ENCODE measurements at places on chromosomes 6 and 20. TPM values are rescaled to one million over a fixed set of nuclear protein-coding genes. Genes with fewer than 3 reads are reported as not detected.

Gene SLC22A7
- total RNA-seq = not detected

DNA sequence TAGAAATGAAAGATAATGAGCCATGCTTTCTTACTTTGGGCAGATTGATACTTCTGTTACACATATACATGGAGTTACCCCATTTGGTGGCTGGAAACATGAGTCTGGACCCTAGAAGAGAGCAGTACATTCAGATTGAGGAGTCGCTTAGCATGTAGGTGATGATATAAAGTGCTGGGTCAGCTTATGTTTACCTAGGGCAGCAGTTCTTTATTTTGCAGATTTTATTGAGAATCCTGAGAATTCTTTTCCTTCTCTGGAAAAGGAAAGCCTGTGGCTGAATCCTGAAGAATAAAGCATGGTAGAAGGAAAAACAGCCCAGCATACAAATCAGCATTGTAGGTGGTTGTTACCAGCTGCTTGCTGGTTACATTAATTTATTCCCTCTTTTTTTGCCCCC lies 91.2 kb downstream of the SMAP1 start:
- no peak for DNase-seq

Gene TULP1
- not detected for total RNA-seq

GRCh38 chr6:111812060-111813038 lies 60.9 kb downstream of the FYN start:
- no peak for DNase-seq

- DNase-seq = no peak
These were observed 94.3 kb downstream of the RAMACL start for GRCh38 chr6:166492092-166492741.

Gene CDSN
- total RNA-seq = not detected

DNA sequence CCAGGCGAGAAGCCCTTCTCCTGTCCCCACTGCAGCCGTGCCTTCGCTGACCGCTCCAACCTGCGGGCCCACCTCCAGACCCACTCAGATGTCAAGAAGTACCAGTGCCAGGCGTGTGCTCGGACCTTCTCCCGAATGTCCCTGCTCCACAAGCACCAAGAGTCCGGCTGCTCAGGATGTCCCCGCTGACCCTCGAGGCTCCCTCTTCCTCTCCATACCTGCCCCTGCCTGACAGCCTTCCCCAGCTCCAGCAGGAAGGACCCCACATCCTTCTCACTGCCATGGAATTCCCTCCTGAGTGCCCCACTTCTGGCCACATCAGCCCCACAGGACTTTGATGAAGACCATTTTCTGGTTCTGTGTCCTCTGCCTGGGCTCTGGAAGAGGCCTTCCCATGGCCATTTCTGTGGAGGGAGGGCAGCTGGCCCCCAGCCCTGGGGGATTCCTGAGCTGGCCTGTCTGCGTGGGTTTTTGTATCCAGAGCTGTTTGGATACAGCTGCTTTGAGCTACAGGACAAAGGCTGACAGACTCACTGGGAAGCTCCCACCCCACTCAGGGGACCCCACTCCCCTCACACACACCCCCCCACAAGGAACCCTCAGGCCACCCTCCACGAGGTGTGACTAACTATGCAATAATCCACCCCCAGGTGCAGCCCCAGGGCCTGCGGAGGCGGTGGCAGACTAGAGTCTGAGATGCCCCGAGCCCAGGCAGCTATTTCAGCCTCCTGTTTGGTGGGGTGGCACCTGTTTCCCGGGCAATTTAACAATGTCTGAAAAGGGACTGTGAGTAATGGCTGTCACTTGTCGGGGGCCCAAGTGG lies 5.3 kb downstream of the SNAI1 start:
- DNase-seq = no peak

DNA sequence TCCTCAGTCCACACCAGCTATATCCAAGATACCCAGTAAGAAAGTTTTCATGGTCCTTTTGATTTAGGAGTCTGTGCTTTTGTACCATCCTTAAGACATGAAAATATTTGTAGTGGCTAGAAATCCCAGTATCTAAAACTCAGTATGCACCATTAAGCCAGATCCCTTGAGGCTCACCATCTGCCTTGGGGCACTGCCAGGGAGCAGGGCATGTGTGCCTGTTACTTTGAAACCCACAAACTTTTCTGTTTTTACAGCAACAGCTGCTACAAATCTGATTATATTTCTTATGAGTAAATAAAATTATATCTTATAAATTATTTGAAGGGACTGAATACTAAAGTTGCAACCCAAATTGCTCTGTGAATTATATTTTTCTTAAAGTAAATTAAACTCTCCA lies 290.5 kb upstream of the MANEA start:
- no peak for DNase-seq

DNA sequence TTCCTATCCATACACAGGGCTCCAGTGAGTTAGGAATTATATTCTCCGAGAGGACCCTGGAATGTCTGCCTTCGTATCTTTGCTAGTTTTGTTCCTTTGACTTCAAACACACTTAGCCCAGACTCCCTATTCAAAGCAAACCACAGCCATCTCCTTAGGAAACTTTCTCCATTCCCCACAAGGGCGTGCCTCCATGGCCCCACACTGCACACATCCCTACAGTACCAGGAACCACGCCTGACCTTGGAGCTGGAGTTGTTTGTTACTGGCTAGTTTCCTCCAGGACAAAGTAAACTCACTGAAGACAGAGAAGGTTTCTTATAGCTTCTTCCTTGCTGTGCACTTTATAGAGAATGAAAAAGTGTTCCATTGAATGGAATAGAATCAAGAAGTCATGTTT lies 412.8 kb upstream of the AGPAT4 start:
- no peak for DNase-seq

DNA sequence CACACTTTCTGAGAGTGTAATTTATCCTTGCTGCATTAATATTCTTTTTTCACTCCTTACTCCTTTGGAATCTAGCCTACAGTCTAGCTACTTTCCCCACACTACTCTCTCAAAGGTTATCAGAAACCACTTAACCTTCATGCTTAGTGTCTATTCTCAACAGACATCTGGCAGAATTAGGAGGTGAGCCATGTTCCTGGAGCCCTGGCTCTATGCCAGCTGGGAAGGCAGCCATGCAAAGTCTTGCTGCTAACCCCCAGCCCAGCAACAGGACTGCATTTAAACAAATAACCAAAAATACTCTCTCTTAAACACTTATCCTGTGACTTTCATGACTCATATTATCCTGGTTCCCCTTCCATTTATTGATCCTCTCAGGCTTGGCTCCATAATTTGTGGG lies 260.2 kb downstream of the BCKDHB start:
- peak; percentile 55 for DNase-seq

DNA sequence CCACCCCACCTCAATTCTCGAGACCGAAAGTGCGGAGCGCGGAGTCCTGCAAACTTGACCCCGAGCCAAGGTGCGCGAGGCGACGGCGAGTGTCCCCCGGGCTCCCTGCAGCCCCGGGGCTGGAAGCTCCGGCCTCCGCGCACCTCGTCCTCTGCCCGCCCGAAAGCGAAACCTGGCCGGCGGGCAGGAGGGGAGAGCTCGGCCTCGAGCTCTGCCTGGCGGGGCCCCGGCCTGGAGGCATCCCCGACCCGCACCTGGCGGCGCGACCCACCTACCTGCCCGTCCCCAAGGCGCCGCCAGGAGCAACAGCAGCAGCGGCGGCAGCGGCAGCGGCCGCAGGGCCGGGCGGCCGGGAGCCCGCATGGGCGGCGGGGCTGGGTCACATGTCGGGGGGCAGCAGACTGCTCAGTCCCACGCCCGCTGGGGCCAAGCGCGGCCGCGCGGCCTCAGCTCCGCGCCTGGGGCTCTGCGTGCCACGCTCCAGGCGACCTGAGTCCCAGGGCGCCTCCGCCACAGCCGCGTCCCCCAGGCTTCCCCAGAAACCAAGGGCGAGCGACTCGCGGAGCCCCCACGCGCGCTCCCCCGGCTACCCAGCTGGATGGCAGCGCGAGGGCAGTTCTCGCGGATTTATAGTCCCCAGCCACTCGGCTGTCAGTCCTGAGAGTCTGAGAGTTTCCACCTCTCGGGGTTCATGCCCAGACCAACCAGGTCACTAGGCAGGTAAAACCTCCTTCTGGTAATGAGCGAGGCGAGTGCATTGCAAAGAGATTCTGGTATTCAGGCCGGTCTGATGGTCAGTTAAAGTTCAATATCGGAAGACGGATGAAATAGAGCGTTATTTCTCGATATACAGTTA lies at the start of gene IL20RA:
TSS of gene IL20RA (minus strand) at position 600 of the 856 bp plus-strand sequence. CDS start at position 363, 237 bp downstream.
- peak; percentile 20 for DNase-seq

- no peak for DNase-seq
These were observed 41.0 kb downstream of the SAMD5 start for GRCh38 chr6:147549531-147549930.

GRCh38 chr20:4074877-4075455 lies 59.6 kb upstream of the RNF24 start:
- no peak for DNase-seq

Gene SLA2
- not detected for total RNA-seq

DNA sequence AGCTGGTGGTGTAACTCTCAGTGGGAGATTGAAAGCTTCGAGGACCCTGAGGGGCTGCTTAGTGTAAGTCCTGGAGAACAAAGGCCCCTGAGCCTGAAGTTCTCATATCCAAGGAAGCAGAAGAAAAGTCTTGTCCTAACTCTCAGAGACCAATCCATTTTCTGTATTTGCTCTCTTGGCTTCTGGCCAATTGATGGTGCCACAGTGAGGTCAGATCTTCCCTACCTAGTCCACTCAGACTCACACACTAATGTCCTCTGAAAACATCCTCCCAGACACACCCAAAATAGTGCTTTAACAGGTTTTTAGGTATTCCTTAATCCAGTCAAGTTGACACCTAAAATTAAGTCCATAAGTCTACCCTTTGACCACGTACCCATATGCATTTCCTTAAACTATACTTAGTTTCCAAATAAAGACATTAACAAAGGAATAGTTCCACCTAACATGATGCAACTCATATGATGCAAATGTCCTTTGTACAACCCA lies 29.4 kb downstream of the ZNF292 start:
- no peak for DNase-seq

DNA sequence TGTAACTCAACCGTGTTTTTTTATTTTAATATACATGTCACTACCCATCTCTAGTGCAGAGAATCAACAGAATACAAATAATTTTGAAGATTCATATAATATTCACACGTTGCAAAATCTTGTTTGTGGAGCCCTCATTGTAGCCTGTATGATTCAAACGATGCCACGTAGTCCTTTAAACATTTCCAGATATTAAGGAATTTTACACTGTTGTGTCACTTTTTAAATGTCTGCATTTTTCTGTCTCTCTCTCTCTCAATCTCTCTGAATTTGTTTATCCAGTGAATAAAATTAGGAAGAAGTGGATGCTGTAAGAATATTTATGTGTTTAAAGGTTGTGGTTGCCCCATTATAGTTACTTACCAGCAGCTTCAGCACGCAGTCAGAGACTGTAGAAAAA lies 262.0 kb downstream of the PAX1 start:
- DNase-seq = no peak

GRCh38 chr6:12909833-12910232 lies 193.3 kb downstream of the PHACTR1 start:
- DNase-seq = no peak

GRCh38 chr6:81818901-81819361 lies 66.5 kb upstream of the TENT5A start:
- DNase-seq = no peak

DNA sequence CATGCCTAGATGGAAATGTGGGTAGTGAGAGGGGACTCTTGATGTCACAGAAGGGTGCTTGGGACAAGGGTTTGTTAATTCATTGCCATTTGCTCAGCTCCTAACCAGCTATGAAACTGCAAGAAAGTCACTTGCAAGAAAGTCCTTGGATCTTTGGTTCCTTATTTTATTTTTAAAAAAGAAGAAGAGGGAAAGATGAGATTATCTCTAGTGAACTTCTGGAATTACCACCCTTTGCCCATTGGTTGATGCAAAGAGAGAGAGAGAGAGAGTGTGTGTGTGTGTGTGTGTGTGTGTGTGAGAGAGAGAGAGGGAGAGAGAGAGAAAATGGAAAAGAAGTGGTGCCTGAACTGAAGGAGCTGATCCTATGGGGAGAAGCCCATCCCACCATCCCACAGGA lies 4.6 kb upstream of the SFT2D1 start:
- DNase-seq = no peak

DNA sequence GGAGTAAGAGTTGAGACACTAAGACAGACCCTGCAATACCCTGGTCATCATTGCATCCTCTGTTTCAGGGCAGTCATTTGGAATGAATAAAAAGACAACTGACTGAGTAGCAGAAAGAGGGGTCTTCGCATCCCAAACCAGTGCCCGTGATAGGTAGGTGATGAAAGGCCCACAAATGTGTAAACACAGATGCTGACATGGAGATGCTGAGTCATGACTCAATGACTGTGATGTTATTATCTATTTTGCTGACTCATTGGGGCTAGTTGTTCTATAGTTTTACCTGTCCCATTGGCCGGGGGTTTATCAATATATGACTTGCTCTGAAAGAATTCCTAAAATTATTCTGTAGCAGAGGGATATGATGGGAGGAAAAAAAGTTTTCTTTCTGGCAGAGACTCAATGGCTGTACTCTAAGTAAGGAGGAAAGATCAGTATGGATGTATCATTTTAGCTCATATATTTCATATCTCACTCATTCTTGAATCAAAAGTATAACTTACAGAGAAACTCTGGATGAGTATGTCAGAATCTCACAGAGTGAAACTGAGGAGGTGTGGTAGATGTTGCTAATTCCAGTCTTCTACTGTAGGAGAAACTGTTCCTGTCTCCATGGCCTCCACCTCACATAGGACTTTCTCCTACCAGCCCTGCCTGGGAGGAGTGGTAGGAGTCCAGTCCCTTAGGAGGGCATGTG lies 119.9 kb upstream of the PREP start:
- DNase-seq = peak; percentile 51

Gene FLRT3
- total RNA-seq = 1.4 TPM

DNA sequence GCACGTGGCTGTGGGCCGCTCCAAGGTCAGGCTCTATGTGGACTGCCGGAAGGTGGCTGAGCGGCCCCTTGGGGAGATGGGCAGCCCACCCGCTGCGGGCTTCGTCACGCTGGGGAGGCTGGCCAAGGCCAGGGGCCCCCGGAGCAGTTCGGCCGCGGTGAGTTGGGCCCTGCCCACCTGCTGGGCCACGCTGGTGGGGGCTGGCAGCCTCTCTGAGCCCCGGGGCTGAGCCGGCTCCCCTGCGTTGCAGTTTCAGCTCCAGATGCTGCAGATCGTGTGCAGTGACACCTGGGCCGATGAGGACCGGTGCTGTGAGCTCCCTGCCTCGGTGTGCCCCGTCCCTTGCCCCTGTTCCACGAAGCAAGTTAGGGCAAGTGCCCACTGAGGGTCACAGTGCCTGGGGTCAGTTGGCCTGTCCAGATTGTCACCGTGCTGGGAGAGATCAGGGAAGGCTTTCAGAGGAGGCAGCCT lies 27.1 kb downstream of the COL20A1 start:
- no peak for DNase-seq

Gene TFAP2C
- total RNA-seq = 104 TPM

- no peak for DNase-seq
These were observed 377.6 kb upstream of the CITED2 start for GRCh38 chr6:139752086-139752485.

Gene KIAA1755
- 1.1 TPM for total RNA-seq
